ENCODE measurements at places on chromosomes 5 and 9.

- DNase-seq: no peak
These were observed 3.3 kb upstream of the SMC5 start for GRCh38 chr9:70255486-70255885.

- DNase-seq: no peak
These were observed 64.9 kb upstream of the ECM2 start for GRCh38 chr9:92600462-92601261.

DNA sequence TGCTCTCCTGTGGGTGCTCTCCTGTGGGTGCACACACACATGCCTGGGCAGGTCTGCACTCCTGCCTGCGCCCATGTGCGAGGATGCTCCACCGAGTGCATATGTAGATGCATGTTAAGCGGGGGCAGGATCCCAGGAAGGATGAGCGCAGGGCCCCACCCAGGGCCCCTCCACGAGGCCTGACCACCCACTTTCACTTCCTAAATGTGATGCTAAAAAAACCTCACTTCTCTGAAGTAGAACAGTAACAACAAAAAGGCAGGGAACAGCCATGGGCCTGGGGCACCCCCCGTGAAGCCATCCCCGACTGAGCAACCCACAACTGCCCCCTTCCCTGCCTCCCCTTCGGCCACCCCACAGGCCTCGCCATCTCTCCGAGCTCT lies 48.2 kb upstream of the SARDH start:
- no peak for DNase-seq

DNA sequence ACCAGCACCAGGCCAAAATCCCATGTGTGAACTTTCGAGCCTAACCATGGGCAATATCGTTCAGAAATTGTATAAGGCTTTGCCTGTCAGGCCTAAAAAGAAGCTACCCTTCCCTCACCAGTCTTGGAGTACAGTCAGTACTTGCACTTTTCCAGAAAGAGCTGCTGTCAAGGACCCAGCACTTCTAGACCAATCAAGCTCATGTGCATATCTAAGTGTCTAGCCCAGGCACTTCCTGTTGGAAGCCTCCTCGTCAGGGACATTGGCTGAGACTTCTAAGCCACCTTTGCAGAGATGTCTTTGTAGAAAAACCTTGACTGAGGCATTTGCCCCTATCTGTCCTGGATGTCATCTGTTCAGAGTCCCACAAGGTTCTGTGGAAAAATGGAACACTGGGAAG lies 1930.5 kb downstream of the EFNA5 start:
- DNase-seq: no peak

DNA sequence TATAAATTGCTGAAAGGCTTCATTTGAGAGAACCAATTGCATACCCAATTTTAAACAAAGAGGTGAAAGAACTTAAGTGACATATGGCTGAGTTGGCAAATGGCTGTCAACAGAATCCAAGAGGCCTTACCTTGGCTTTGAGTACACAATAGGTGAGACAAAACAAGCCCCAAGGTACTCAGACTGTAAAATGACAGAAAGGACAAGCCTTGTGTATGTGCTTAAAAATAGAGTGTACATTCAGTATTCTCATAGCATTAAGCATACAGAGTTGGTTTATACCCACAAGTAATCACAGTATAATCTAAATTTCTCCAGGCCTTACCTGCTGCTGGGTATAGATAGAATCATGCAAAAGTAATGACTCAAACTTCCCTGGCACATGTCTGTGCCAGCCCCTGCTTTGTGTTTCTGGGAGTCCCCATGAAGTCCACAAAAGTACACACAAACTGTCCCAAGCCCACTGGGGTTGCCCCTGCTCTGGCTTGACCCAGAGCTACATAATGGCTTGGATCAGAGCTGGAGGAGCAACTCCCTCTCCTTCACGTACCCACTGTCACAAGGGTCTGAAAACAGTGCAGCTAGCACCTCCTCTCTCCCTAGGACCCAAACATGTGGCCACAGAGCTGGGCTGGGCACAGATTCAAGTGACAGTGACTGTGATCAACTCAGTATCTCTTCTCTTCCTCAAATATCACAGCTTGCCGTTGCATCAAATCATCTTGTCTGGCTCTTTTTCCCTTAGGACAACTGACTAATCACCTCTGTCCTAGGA lies 250.8 kb downstream of the ENC1 start:
- no peak for DNase-seq

DNA sequence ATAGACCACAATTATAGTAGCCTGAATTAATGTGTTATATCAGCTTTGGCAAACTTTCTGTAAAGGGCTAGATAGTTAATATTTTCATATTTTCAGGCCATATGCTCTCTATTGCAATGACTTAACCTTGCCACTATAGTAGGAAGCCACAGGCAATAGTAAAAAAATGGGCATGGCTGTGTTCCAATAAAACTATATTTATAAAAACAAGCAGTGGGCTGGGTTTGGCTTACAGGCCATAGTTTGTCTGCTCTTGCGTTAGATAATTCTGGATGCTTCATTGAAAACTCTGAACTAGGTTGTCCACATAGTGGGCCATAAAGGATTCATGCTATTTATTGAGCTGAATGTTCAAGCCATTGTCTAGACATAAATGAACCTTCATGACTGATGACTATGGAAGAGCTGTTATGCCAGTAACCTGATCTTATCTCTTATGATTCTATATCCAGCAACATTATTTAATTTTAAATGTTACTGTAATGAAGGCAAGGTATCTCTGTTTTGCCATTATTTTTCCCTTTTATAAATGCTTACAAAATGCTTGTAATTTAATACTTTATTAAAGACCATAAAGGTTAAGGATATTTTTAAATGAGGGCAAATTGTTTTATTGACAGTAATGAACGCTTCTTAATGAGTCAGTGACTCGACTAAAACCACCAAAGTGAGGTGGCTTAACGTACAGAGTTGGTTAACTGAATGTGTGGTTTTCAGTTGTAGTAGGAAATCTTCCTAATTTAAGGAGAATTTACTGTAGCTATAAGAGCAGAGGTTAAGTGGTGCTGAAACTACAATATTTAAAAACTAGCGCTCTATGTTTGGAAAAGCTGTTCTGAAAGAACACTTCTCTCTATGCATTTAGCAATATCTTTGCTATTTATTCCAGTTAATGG lies 560.6 kb downstream of the PRR16 start:
- DNase-seq: no peak

DNA sequence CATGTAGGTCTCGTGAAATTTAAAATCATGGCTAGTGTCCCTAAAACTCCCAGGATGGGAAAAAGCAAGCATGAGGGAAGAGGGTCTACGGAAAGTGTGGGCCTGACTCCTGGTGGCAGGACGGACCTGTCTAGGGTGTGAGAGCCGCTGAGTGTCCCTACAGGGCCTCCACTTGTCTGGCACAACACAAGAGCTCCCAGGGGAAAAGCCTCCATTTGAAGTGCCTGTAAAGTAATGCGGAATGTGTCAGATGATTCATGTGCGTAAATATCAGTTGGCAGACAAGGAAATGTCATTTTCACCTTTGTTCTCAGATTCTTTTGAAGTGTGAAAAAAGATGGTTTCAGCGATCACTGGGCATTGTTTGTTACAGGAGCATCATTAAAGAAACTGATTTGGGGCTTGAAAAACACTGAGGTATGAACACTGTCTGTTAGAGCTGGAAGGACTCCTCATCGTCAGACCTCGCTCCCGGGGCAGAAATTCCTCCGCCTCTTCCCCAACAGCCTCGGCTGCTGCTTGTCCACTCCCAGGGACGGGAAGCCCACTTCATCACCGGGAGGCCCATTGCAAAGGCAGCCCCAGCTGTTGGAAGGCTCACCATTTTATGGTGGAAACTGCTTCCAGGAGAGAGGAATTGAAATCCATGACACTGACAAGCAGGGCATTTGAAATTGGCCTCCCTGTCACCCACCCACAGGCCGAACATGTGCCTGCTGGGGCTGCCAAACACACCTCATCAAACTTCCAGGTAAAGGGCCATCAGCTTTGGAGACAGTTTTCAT lies 240.8 kb downstream of the FSTL4 start:
- no peak for DNase-seq

DNA sequence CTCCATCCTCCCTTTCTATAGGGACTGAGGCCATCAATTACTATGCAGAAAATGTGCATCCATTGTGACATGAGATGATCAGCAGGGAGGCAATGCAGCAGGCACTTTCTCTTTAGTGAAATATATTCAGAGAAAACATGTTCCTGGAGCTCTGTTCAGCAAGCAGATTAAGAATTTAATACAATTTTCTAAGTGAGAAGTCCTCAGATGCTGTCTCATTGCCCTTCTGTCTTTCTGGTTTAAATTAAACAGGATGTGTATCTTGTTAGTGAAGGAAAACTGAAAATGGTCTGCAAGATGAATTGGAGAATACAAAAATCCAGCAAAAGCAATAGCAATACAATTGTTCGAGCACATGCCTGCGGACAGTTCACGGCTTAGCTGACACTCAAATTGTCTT lies 445.8 kb upstream of the RIOK2 start:
- DNase-seq: no peak

DNA sequence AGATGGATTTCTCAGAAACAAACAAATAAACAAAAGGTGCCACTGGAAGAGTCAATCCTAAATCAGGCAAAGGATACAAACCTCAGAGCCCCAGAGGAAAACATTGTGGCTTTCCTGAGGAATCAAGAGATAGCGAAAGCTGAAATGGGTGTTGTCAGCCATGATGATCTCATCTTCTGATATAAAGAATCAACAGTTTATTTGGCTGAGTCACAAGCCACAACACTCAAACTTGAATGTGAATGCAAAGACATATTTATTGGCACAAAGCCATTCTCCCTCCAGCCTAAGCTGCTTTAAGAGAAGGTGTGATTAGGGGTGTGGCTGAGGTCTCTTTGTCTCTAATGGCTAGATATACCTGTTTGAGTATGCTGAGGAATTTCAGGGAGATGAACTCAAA lies 73.3 kb upstream of the NREP start:
- no peak for DNase-seq

DNA sequence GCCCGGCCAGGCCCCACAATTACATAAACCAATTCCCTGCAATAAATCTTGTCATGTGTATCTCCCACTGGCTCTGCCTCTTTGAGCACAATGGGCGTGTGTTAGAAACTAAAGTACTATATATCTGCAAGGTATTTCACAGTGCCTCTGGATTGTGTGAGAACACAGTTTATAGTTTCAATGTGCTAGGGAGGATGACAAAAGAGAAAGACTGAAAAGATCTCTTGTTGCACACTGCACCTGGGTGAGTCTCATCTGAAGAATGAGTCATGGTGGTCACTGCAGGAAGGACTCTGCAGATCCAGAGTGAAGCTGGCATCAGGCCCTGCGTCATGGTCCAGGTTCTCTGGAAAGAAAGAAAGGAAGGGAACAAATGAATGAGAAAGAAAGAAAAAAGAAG lies 20.7 kb upstream of the CTSV start:
- no peak for DNase-seq

- no peak for DNase-seq
These were observed 87.2 kb downstream of the TMEM232 start for GRCh38 chr5:110638970-110639902.

DNA sequence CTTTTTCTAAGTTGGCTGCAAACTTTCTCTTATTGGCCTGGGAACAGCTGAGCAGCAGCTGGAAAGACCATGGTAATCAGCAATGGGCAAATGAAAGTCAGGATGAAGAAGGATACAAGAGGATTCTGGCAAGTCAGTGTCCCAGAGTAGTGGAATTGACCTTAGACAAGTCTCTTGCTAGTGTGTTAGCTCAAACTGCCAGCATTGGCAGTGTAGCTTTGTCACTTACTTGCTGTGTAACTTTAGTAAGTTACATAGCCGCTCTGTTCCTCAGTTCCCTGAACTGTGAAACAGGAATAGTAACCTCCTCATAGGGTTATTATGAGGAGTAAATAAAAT lies 3.6 kb downstream of the ALDH1A1 start:
- DNase-seq: no peak

GRCh38 chr9:843427-843785 lies 1.9 kb downstream of the DMRT1 start:
- DNase-seq: no peak

DNA sequence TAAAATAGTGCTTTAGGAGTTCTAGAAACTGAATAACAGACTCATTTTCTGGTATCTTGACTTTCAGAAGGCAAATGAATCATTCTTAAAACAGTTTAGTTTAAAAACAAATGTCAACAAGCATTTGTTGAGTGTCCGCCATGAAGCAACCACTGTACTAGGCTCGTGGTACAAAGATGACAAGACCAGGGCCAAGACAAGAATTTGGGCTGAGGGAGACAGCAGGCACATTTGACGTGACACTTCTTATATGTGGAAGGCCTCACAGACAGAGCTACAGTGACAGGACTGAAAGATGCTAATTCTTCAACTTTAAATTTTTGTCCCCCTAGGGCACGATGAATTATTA lies 14.4 kb upstream of the ZNF131 start:
- no peak for DNase-seq

DNA sequence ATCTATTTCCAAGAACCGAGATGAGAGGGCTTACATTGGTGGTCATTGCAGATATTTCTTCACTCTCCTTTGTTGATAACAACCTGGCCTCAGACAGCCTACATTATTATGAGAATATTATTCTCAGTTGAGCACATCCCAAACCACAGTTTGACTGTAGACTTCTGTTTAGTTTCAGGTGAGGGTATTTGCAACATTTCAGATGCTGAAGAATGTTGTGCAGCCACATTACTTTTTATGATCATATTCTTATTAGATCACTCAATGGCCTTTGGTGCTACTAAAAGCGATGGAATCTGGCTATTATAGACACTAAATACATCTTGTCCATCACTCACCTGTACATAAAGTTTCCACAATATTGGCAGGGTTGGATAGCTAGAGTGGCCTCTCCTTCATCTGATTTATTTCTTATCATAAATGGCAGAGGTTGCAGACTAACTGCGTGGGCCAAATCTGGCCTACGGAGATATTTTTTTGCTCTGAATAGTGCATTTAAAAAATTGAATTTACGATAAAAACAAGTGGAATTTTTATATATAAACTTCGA lies 26.2 kb upstream of the RICTOR start:
- DNase-seq: no peak

DNA sequence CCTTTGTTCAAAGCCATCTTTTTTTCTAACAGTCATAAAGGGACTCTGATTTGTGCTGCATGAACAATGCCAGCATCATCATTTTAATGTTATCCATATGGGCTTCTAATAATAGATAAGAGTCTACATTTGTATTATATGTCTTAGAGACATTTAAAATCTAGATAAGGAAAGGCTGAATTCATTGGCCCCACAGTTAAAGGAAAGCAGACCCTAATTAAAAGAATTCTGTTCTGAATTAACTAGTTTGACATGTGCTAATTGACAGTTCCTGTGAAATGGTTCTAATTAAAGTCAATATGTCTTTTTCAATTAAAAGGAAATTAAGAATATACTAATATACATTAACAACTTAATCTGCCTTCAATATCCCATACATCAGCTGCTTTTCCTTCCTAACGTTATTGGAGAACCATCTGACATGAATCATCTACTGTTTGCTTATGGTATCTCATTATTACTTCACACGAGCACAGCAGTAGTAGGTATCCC lies 104.7 kb downstream of the NR2F1-AS1 start:
- no peak for DNase-seq
